Stimulated activated CD8-positive, alpha-beta memory T cell treated with anti-CD3 and anti-CD28 coated beads, Interleukin-7, amount 100 ng/mL, for 1 hour (primary cell): ENCODE measurements at places on chromosomes 3 and 15.

DNA sequence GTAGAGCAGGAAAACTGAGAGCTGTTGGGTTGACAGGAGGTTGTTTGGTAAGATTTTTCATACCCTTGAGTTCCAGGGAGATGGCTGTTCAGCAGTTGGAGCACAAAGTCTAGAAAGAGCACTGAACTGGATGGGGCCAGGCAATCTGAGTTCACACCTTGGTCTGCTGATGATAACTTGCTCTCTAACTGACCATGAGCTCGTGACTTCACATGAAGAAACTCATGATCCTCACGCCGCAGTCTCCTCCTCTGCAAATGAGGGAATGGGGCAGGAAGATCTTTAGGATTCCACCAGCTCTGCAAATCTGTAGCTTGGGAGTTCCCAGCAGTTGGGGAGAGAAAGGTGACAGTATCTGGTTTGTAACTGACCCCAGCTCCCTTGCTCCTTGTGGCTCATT, 33.7 kb downstream of the CORO2B start:
- DNase-seq = no peak

GRCh38 chr3:8768364-8769087, 887 bp downstream of the OXTR start:
- DNase-seq = no peak

- DNase-seq = no peak
Measured at GRCh38 chr3:103968751-103969150, 1398.0 kb upstream of the ALCAM start.

DNA sequence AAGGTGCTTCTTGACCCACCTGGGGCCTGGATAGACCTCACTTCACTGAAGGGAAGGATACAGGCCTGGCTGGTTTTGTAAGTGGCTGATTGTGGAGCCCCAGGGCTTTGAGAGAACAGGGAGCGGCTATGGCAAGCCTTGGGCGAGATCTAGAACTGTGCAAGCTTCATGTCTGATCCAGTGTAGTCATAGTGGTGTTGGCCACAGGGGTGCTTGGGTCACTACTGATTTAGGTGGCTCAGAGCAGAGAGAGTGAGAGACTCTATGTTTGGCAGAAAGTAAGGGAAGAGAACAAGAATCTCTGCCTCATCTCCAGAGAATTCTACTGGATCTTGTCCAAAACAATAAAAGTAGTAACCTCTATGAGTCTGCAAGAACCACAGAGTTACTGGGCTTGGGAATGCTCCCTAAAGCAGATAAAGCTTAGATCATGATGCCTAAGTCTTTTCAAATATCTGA, 394.2 kb upstream of the EPHA3 start:
- no peak for DNase-seq

GRCh38 chr3:148773805-148774204, 53.8 kb upstream of the CPB1 start:
- DNase-seq = no peak

- no peak for DNase-seq
Measured at GRCh38 chr15:57609805-57610529, 18.3 kb downstream of the MYZAP start.

- no peak for DNase-seq
Measured at GRCh38 chr3:9934235-9934621, 594 bp downstream of the CRELD1 start.

DNA sequence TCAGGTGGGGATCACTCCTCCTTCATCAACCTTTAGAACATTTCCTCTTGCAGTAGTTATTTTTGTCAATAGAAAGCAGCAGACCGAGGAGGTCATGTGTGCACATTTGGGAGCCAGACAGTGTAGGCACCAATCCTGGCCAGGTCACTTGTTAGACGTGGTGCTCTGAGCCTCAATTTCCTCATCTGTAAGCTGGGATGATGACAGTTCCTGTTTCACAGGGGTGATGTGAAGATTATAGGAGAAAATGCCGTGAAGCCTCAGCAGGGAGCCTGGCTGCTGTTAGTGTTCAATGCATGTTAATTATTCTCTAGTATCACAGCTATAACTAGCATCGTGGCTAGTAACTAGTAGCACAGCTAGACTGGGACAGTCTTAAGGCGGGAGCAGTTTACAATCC, 64.7 kb downstream of the ATP2B2 start:
- no peak for DNase-seq

DNA sequence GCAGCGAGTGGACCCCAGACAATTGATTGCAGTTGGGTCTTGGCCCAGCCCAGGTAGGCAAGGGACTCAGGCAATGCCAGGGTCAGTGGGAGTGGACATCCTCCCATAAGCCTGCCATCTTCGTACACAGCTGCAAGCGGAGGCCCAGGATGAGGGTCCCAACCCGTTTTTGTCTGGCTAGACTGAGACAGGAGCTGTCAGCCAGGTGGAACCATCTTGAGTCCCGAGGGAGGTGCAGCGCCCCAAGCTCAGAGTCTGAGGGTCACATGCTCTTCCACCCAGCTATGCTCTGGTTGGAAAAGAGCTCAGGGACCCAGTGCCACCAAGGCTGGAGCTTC, 22.6 kb upstream of the IP6K2 start:
- no peak for DNase-seq

GRCh38 chr3:48848816-48849515, 1.3 kb upstream of the PRKAR2A start:
- DNase-seq = no peak

- no peak for DNase-seq
Measured at GRCh38 chr15:68798346-68799094, 22.2 kb downstream of the ANP32A start.

- DNase-seq = no peak
Measured at GRCh38 chr3:65443739-65444446, 594.8 kb downstream of the MAGI1 start.

DNA sequence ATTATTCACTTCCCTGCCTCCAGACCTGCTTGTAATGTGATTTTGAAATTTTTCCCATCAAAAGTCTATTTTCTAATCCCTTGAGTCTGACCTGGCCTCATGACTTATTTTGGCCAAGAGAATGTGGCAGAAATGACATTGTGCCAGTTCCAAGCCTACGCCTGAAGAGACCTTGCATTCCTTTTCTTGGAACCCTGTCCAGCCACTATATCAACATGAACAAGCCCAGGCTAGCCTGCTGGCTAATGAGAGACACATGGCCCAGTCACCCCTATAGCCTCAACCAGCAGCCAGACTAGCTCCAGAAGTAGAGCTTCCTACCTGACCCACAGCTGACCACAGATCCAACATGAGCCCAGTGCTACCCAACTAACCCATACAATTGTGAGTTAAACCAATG, 121.1 kb upstream of the ACP3 start:
- DNase-seq = no peak

DNA sequence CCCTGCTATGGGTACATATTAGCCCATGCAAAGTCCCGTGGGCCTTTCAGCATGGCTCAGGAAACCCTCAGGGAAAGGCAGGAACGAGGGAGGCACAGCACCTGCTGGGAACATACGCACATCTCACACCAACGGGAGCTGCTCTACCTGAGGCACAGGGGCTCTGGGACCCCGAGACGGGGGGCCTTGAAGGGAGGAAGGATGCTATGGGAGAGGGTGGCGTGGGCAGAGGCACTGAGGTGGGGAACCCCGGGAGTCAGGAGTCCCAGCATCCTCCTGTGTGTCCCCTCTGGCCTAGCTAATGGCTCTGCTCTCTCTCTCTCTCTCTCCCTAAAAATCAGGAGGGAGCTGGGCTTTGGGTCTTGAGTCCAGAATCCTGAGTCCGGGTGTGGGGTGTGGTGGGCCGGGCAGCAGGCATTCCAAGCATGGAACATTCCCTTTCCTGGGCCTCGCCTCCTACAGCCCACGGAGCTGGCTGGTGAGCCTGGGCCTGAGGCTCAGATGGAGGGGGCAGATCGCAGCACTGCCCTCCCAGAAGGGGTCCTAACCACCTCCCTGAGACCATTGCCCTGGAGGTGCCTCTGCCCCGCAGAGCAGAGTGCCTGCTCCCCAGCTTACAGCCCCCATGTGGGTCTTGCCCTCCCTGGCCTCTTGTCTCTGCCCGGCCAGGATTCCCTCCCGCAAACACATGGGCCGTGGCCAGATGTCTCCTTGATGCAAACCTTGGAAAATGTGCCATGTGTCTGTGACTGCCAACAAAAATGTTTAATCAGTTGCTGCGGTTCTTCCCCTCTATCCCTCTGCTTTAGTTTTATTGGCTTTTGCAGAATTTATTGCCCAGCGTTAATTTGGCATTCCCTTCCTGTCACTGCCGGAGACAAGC, 101.6 kb downstream of the TMEM266 start:
- DNase-seq = no peak

DNA sequence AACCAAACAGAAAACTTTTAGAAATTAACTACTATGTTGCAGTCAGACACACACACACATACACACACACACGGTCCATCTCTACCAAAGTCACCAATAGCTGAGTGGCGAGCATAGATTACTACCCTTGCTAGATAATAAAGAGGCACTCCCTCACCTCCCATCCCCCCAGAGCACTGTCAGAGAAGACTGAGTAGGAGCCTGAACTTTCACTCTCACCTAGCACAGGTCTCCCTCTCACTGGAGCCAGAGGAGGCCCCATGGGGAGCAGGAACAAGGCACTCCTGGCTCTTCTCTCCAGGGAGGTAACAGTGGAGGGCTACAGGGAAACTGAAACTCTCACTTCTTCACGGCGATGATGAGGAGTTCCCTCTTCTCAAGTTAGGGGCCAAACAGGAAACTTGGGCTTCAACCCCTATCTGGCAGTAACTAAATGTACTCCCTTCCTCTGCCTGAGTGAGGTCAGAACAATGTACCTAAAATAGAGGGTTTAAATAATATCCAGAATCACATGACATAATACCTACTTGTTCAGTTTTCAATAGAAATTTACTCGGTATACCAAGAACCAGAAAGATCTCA, 975.3 kb upstream of the GBE1 start:
- no peak for DNase-seq

DNA sequence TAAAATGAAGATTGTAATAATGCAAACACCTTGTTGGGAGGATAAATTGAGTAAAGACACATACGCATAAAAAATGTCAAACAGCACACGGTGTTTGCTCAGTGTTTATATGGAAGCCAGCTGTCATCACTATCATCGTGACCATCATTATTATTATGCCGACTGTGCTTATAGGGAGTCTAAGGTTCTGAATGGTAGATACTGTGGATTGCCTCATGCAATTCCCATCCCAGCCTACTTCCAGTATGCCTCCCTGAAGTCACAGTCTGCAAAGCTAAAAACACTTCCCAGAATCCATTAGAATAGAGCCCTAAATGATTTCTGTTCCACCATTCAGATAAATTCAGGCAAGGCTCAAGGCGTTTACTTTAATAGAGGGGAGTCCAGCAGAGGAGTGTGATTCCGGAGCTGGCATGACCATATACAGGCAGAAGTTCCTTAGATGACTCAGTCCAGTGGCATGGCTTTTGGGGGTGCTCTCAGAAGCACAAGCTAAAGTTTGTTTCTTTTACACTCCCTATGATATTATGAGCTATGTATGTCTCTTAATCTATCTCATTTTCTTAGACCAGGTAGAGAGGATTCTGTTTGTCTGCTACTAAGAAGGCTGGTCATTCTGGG, 148.7 kb downstream of the MEX3B start:
- DNase-seq = no peak

DNA sequence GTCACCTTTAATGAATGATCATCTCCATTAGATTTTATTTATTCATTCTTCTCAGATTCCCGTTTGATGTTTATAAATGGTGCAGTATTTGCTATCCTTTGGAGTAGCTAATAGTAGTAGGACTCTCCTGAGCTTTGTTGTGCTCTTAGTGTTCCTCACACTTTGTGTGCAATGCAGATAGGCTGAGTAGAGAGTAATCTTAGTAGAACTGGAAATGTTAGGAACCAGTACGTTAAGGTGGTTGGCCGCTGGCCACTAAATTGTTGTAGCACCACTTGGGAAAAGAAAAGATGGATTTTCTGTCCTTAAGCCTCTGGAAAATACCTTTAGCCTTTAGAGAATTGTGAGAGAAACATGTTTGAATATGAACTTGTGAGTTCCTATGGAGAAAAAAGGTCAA, 19.9 kb upstream of the EBLN2 start:
- DNase-seq = no peak

DNA sequence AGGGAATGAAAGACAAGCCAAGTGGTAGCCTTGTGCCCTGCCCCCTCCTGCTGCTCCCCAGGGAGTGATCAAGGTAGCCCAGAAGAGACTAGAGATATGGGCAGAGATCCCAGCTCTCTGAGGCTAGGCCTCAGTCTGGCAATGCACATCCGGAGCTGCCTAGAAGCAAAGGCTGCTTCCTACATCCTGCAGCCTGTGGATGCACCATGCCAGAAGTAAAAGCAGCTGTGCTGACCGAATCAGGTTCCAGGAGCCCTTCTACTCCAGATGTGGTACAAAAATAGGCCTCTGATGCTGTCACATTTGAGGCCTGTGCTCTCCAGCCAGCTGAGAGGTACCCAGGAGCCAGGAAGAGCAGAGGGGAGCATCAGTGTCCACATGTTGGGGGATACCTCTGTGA, 16.0 kb downstream of the TRAIP start:
- no peak for DNase-seq

DNA sequence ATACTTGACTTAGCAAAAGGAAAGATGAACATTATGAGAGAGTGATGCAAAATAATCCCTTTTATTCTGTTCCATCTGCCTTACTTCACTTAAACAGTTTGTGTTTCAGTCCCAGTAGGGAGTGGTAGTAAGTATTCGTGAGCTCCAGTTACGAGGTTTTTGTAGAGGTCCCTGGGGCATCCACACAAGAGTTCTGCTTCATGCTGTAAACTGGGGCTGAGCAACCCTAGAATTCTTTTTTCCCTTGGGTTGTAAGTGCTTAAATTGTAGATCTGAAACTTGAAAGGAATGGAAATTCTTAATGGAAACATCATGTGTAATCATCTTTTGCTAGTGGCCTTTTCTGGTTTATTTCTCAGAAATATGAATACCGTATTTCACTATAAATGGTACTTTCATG, 79.5 kb downstream of the SEMA6D start:
- no peak for DNase-seq

DNA sequence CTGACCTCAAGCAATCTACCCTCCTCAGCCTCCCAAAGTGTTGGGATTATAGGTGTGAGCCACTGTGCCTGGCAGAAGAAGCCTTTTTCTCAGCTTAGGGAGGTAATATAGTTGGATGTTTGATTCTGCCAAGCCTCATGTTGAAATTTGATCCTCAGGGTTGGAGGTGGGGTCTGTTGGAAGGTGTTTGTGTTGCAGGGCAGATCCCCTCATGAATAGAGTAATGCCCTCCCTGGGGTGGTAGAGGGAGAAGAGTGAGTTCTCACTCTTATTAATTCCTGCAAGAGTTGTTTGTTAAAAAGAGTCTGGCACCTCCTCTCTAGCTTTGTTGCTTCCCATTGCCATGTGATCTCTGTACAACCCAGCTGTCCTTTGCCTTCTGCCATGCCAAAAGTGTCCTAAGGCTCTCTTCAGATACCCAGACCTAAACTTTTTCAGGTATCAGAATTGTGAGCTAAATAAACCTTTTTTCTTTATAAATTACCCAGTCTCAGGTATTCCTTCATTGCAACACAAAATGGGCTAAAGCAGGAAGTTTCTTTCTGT, 16.4 kb downstream of the NECTIN3 start:
- DNase-seq = no peak
